ENCODE measurements at places on chromosomes 2 and 18. TPM values are rescaled to one million over a fixed set of nuclear protein-coding genes. Genes with fewer than 3 reads are reported as not detected.
A peak's percentile ranks its signal among the peaks of the same experiment; 100 is the strongest.

- no peak for DNase-seq
Observed at GRCh38 chr2:69798909-69799526, 30.4 kb upstream of the GMCL1 start.

M1AP gene
- total RNA-seq, result 0.35 TPM

DNA sequence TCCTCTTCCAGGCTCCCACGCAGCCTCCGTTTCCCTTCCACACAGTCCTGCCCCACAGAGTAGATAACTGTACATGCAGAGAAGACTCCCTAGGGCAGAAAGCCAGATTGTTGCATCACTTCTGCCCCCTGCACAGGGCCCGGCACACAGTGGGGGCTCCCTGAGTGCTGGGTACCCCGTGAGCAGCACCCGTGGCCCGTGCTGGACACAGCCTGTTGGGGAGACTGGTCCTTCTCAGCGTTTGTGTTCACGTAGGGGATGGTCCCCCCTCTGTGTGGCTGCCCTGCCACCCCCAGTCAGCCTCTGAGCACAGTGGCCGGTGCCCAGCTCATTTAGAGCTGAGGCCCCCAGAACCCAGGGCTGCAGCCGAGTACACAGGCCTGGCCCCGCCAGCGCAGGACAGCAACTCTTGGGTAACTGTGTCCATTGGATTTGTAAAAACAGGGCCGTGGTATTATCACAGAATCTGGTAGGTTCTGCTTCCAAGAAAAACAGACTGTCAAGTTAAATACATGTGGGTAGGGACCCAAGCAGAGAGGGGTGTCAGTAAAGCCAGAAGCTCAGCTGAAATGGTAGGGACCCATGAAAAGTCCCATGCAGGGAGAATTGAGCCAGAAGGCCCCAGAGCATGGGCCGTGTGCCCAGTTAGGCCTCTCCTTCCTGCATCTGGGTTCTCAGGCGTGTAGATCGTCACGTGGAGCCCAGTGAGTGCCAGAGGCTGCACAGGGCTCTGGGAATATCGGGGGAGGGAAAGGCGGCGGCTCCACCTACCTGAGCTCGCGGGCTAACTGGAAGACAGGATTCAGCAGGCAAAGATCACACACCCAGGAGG is 257.3 kb downstream of the ATAD2B start:
- peak; percentile 29 for DNase-seq

GRCh38 chr2:151878655-151879563 is 50.7 kb upstream of the ARL5A start:
- DNase-seq, result no peak

MPP4 gene
- not detected for total RNA-seq

DNA sequence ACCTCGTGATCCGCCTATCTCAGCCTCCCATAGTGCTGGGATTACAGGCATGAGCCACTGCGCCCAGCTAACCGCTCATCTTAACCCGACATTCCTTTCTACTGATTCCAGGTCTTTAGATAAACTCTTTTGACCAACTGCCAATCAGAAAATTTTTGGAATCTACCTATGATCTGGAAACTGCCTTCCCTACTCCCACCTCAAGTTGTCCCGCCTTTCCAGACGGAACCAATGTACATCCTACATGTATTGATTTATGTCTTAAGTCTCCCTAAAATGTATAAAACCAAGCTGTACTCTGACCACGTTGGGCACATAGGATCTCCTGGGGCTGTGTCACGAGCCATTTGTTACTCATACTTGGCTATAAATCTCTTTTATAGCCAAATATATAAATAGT is 3.2 kb upstream of the NEU2 start:
- DNase-seq, result no peak

DNA sequence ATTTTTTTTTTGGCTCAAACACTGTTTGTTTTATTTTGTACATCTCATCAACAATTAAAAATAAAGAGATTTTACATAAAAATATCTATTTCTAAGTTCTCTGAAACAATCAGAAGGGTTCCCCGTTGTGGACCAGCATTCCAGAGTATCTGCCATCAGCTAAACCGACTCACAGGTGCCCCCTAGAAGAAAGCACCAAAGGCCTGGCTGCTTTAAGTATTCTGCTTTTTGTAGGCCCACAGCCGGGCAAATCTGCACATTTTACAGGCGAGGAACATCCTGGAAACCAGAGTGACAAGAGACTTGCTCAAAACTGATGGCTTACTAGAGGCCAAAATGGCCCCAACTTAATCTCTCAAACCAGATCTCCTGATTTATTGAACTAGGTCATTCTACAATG is 82.2 kb upstream of the SETBP1 start:
- DNase-seq, result no peak

DNA sequence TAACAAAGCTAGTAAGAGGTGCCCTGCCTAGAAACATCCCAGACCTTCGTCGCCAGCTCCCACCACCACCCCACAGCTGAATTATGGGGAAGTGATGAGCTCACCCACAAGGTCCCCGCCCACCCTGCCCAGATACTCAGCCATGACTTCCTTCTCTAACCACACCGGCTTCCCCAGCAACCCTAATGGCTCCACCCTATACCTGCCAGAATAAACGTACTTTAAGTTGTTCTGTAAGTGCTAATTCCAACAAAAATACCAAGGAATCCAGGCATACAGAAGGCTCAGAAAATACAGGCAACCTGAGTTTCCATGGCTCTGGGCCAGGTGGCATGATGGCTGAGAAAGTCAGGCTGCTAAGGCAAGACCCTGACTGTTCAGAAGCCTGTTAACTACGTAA is 39.1 kb downstream of the TMEM163 start:
- DNase-seq, result no peak

- no peak for DNase-seq
Observed at GRCh38 chr2:213237251-213237650, 47.0 kb upstream of the SPAG16 start.

DNA sequence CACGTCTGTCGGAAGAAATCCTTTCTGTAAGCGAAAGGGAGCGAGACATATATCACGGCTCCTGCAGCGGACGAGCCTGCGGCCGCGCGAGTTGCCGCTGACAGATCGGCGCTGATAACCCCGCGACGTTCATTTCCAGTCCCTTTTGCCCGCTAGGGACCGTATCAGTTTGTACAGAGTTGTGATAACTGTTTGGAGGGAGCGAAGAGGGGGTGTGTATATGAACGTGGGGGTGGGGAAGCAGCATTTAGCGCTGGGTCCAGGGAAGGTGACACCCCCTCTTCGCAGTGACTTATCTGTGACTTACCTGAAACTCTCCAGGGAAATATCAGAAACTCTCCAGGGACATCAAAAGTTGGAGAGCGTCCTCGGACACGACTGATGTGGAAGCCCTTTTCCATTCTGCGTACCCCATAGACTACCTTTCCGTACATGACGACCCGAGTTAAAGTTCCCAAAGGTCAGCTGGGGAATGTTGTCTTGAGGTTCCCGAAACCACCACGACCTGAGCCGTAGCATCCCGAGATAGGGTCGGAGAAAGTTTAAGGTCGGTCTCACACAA is 948 bp upstream of the GATA6 start:
- peak; percentile 67 for DNase-seq

ZC3H8 gene
- 8.1 TPM for total RNA-seq

DNA sequence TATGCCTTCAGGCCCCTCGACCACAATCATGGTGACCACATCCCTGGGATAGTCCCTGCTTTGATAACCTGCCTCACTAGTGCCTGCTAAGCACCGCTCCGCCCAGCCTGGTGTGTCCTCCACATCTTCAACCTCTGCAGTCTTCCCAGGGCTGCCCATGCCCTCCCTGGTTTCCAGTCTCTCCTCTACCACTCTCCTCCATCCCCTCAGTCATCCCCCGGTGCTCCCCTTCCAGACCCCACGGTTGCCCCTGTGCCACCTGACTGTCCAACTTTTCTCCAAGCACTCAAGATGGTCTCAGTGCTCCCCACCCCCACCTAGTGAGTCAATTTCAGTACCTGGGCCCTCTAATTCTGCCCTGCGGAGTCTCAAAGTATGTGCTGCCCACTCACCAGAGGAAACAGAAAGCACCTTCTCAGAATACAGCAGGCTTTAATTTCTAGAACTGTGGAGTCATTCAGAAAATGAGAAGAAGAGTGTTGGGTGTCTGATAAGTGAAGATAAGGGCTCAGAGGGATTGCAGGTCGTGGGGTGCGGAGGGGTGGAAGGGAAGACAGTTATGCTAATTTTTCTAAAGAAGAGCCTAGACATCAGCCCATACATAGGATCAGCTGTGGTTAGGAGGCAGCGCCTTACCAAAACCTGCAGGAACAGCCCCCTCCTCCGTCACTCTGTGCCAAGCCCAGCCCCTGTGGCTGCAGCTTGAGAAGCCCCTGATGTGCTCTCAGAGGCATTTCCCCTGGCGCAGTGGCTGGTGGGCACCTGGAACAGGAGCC is 53.6 kb upstream of the CAB39 start:
- DNase-seq, result no peak

DNA sequence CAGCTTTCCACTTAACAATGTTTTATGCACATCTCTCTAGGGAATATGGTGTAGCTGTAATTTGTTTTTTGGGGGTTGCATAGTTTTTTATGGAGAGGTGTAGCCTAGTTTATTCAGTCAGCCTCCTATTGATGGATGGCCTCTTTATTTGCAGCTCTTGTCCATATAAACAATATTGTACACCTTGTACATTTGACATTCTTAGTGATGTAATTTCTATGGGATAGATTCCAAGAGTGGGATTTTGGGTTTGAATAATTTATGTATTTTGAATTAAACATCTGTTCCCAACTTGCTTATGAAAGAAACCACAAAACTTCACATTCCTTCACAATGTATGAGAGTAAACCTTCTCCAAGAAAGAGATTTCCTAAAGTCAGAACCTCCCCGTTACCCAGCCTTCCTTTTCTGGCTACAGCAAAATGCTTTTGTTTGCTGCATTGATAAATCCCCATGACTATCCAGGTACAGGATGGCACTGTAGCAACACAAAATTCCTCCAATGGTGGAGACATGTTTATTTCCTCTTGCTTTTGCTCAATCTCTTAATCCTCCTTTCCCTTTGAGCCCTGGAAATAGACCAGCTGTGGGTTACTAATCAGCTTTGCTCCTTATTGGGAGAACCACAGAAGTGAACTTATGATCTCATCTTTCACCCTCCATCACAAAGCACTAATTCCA is 58.4 kb upstream of the GALR1 start:
- no peak for DNase-seq

CSRNP3 gene
- 2.0 TPM for total RNA-seq

CYP27A1 gene
- total RNA-seq, result 21.7 TPM

DNA sequence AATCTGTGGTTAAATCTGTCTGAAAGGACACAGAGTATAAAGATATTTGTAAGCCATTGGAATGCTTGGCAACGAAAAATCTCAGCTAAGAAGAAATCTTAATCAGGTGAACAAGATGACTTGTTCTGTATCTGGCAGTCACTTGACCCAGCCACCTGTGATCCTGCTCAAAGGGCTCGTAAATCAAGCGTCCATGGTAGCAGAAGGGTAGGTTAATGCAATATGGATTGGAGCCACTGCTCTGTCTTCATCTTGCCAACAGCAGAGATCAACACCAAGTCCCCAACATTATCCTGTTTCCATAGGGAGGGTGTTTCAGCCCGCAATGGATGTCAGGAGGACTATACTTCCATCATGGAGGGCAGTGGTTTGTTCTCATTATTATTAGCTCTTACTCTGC is 378.4 kb downstream of the CDH7 start:
- DNase-seq, result no peak

POU3F3 gene
- total RNA-seq, result not detected

DNA sequence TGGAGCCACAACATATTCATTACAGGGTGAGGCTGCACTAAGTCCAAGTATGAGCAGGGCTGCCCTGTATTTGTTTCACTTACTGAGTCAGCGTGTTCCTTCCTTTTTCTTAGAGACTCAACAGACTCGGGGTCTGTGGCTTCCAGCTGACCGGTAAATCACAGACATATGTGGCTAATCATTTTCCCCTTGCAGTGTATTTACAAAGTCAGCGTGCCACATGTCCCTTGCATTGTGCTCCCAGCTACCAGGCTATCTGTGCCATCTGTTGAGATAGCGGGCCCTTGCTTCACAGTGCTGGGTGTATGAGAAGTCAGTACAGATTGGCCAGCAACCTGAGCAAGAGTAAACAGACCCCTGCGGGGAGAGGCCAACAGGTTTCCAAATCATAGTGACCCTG is 254.3 kb downstream of the LRRTM1 start:
- DNase-seq, result no peak

- DNase-seq, result no peak
Observed at GRCh38 chr18:10370716-10371115, 83.7 kb upstream of the APCDD1 start.

- DNase-seq, result no peak
Observed at GRCh38 chr2:20560011-20560410, 90.9 kb downstream of the HS1BP3 start.

CCDC178 gene
- total RNA-seq, result not detected

- DNase-seq, result no peak
Observed at GRCh38 chr2:241148239-241148638, 1.0 kb downstream of the PASK start.

DUSP19 gene
- 2.5 TPM for total RNA-seq

GRCh38 chr2:160144280-160144990 is 55.6 kb downstream of the ITGB6 start:
- DNase-seq, result no peak

- DNase-seq, result no peak
Observed at GRCh38 chr2:120589771-120590608, 145.7 kb upstream of the GLI2 start.

DNA sequence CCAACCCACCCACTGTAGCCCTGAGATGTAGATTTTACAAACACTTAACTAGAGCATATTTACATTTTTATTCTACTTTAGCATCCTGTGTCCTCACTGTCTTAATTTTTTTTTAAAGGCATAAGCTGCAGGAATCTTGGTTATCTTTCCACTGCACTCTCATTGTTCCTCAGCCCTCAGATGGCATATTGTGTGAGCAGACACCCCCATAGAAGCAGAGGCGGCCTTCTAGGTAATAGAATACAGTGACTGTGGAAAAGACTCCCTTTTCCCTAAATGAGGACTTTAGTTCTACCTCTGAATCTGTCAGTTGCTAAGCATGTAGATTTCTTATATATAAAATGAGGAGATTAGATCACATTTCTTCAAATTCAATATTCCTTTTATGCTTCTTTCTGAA is 543.5 kb upstream of the SPHKAP start:
- no peak for DNase-seq

- DNase-seq, result no peak
Observed at GRCh38 chr18:32803568-32803967, 30.7 kb upstream of the KLHL14 start.

DNA sequence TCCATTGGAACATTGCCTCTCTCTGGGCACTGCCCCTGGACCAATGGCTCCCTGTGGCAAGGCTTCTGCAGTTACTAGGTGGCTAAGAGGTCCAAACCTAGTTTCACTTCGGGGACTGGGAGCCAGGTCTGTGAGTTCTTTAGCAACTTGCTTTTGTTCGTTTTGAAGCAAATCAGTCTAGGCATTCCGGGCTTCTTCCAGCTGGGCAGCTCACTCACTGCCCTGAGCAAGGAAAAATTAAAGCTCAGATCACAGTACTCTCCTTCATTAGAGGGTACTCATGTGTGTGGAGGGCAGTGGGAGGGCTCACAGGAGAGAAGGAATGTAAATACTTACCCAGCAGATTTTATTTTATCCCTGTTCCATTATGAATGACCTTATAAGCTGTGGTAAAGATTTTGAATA is 80.3 kb downstream of the SPP2 start:
- DNase-seq, result no peak
